T-helper 17 cell (primary cell): ENCODE measurements at places on chromosomes 11 and 22.
A peak's percentile ranks its signal among the peaks of the same experiment; 100 is the strongest.

DNA sequence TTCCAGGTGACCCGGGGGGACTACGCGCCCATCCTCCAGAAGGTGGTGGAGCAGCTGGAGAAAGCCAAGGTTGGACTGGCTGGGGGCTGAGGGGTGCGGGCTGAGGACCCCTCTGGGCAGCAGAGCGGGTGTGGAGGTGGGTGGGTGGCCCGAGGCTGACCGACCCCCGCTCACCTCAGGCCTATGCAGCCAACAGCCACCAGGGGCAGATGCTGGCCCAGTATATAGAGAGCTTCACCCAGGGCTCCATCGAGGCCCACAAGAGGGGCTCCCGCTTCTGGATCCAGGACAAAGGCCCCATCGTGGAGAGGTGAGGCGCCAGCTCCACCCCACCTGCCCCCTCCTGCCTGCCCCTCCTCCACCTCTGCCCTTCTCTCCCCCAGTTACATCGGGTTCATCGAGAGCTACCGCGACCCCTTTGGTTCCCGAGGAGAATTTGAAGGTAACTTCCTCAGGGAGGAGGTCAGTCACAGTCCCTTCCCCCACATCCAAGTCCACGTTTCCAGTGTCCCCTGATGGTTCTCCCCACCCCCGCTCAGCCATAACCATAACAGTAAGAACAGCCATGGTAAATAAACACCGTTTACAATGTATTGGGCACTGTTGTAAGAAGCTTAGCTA lies 11.2 kb downstream of the DPP3 start:
- no peak for DNase-seq

- no peak for DNase-seq
Measured at GRCh38 chr11:126339863-126340434, 15.5 kb upstream of the ST3GAL4 start.

- no peak for DNase-seq
Measured at GRCh38 chr11:106156290-106156937, 79.0 kb downstream of the AASDHPPT start.

DNA sequence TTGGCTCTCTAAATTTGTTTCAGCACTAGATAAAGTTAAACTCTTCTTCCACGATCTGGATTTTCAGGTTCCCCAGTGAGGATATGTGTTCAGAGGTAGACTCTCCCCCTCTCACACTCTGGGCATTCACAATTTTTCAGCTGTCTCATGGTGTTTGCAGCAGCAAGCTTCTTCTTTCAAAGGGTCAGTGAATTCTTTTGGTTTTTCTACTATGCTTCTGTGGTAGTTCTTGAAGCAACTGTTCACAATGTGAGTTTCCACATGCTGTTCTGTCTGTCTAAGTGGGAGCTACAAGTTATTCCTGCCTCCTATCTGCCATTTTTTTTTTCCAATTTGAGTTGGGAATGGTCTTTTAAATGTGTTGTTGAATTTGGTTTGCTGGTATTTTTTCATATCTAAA lies 25.4 kb downstream of the CNTF start:
- no peak for DNase-seq

DNA sequence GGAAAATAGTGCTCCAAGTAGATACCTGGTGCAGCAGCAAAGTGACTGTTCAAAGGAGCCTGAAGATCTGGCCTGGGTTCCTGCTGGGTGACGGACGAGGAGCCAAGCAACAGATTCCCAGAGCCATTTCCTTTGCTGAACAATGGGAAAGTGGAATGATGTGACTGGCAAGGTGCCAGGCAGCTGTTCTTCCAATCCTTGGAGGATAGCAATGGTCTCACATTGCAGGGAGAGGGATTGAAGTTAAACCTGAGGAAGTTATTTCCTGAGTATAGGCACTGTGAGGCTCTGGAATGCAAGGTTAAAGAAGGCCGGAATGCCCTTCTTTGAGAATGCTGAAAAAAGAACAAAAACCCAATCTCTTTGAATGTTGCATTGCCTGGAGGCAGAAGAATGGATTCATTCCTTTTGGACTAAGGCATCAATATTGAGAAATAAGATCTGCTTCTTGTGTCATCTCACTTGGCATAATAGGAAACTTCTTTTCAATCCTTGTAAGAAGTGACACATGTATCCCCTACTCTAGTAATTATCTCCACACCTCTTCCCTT lies 223.8 kb downstream of the BLID start:
- DNase-seq: no peak

DNA sequence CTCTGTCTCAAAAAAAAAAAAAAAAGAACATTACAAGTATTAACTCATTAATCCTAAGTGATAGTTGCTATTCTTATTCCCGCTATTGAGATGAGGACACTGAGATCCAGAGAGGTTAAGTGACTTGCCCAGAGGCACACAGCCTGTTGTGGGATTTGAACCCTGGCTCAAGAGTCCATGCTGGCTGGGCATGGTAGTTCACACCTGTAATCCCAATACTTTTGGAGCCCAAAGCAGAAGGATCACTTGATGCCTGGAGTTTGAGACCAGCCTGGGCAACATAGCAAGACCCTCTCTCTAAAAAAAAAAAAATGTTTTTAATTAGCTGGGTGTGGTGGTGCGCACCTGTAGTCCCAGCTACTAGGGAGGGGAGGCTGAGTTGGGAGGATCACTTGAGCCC lies 4.1 kb downstream of the GCAT start:
- no peak for DNase-seq

GRCh38 chr11:9753021-9753420 lies 89.1 kb downstream of the SWAP70 start:
- no peak for DNase-seq

- DNase-seq: no peak
Measured at GRCh38 chr11:99383648-99384245, 363.0 kb downstream of the CNTN5 start.

- no peak for DNase-seq
Measured at GRCh38 chr22:50039669-50040443, 18.2 kb downstream of the TTLL8 start.

- no peak for DNase-seq
Measured at GRCh38 chr11:12723421-12724300, 49.4 kb downstream of the TEAD1 start.

DNA sequence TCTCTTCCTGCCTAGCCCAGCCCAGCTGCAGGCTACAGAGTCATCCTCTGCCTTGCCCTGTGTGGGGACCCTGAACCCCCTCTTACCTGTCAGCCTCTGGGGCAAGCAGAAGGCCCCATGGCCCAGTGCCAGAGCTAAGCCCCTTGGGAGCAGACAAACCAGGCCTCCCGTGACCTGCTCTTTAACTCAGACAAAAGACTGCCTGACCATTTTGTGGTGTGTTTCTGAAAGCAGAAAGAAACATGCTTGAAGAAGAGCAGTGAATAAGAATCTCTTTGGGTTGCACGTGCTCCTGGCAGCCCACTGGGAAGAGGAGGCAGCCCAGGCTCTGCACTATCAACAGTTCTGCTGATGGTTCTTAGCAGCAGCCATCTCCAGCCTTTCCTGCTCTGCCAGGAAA lies 118.6 kb downstream of the GRIK4 start:
- DNase-seq: no peak

- no peak for DNase-seq
Measured at GRCh38 chr22:33553493-33553892, 366.8 kb downstream of the LARGE1 start.

- no peak for DNase-seq
Measured at GRCh38 chr22:49660321-49660720, 167.4 kb downstream of the BRD1 start.

- DNase-seq: no peak
Measured at GRCh38 chr11:132028380-132029240, 658.2 kb downstream of the NTM start.

DNA sequence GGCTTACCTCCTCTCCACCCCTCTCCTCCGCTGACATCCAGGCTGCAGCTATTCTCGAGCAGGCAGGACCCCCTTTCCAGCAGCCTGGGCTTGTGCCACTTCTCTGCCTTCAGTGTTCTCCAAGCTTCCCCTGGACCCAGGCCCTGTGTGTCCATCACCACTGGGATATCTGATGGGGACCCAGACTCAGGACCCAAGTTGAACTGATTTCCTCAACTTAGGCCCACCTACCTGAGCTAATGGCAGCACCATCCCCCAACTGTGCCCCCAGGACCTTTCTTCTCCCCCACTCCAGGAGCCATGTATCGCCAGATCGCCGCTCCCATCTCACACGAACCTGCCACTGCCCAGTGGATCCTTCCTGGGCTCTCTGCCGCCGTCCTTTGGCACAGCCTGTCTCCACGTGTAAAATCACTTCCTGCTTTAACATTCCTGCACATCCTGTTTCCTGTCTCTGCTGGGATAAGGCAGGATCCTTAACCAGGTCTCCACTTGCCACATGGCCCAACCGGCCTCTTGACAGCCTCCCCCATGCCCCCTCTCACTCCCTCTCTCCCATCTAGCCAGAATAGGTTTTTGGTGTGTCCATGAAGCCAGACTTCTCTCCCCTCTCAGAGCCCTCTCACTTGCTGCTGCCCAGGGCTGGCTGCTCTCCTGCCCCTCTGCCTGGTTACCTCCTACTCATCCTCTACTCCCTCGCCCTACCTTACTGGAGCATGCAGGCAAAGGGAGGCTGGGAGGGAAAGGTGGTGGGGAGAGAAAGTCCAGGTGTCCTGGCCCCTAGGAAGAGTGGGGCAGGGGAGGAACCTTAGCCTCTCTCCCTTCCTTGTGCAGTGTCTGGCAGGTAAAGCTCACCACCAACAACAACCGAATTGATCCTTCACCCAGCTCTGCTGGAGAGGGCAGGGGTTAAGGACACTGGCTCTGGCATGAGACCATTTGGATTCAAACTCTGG lies 9.4 kb downstream of the SPATA19 start:
- DNase-seq: no peak

- no peak for DNase-seq
Measured at GRCh38 chr11:47912843-47913437, 64.8 kb upstream of the NUP160 start.

DNA sequence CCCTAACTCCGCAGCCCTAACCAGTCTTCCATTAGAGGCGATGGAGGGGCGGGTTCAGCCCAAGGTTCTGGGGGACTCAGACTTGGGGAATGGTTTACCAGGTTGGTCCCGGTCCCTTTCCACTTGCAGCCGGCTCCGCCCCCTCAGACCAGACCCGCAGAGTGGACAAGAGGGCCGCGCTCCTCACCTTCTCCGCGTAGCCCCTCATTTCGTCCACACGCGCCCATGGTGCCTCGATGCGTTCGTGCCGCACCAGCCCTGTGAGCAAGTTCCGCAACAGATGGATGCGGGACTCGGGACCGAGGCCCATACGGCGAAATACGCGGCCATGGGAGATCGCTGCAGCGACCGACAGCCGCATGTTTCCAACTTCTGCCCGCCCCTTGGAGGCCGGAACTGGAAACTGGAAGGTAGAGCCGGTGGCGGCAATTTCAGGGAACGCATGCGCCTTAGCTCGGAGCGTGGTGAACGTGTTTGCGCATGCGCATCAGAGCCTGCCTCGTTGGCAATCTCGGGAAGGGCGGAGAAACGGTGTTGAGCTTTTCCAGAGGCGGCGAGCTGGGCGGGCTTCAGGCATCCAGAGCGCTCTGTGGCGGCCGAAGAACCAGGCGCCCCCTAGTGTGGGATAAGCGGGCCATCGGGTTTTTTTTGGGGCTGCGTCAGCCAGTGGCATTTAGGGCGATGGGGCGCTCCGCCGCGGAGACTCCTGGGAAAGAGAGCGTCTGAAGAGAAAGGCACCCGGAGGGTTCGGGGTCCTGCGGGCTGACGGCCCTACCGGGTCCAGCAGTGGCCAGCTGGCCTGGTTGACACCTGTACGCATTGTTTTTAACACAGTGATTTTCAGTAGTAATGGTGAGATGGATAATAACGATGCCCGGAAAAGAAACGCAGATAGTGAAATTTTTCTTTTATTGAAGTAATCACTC lies at the start of gene MRPL17:
Gene MRPL17, minus strand, starts transcription at position 405 of the 926 bp plus-strand sequence. Its CDS starts 44 bp downstream, at position 361.
- DNase-seq: peak; percentile 98

- no peak for DNase-seq
Measured at GRCh38 chr11:9625162-9625561, 38.7 kb upstream of the SWAP70 start.

DNA sequence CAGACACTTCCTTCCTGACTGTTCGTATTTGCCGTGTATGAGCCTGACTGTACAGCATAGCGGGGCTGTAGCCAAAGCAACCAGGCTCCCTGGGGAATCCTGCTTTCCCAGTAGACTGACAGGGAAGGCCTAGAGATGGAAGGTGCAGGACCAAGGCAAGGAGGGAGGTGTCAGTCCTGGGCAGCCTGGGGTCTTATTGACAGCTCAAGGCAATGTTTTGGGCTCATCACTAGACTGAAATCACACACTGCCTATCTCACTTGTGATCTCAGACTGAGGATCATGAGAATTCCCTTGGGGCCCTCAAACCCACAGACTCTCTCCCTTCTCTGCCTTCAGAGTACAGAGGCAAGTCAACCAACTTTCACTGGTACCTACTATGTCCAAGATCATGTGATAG lies 346.8 kb upstream of the NARS2 start:
- no peak for DNase-seq

GRCh38 chr22:48981371-48982061 lies 846.2 kb downstream of the BRD1 start:
- DNase-seq: no peak

- DNase-seq: no peak
Measured at GRCh38 chr11:11960687-11961086, 47.7 kb downstream of the DKK3 start.

- DNase-seq: no peak
Measured at GRCh38 chr11:65377036-65377435, 5.4 kb downstream of the SLC25A45 start.

DNA sequence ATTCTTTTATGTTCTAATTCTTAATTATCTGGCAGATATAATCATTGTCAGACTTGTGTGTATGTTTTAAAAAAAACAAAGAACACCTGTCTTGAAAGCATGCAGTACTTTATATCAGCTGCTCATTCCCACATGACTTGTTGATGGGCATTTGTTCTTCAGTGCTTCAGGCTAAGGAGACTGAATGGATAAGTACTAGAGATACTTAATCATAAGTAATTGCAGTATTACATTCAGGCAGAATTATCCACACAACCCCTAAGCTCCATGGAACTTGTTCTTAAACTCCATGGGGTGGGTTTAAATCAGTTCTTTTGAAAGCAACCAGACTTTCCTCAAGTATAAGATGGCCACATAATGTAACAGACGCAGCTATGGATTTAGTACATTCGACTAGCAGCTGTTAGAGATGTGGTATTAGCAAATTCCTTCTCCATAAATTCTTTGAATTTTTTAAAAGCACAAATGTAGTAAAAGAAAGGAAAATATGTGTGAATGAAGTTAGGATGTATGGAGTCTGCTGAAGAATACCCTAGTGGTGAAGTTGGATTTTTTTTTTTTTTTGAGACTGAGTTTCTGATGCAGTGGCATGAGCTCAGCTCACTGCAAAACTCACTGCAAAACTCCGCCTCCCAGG lies 3.0 kb downstream of the JAM3 start:
- no peak for DNase-seq

- no peak for DNase-seq
Measured at GRCh38 chr11:62208785-62209144, 292 bp downstream of the SCGB2A1 start.

DNA sequence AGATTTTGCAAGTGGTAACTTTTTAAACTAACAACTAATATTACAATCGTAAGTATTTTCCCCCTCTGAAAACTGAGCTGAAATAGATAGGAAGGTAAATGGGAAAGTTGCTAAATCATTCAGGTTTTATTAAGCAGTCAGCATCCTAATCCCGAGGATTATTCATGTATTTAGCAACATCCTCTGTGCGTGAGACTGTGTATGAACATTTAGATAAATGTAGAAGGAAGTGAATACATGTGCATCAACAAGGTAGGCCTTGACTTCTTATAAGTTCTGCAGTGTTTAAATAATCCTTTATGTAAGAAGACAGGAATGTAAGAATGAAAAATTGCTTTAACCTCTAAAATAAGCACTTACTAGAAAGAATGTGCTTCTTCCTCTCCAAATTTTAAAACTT lies 745.9 kb upstream of the TENM4 start:
- DNase-seq: no peak
